Stimulated activated CD8-positive, alpha-beta memory T cell treated with anti-CD3 and anti-CD28 coated beads, Interleukin-15, amount 100 ng/mL, for 4 hours (primary cell): ENCODE measurements at places on chromosomes 1 and 21.

DNA sequence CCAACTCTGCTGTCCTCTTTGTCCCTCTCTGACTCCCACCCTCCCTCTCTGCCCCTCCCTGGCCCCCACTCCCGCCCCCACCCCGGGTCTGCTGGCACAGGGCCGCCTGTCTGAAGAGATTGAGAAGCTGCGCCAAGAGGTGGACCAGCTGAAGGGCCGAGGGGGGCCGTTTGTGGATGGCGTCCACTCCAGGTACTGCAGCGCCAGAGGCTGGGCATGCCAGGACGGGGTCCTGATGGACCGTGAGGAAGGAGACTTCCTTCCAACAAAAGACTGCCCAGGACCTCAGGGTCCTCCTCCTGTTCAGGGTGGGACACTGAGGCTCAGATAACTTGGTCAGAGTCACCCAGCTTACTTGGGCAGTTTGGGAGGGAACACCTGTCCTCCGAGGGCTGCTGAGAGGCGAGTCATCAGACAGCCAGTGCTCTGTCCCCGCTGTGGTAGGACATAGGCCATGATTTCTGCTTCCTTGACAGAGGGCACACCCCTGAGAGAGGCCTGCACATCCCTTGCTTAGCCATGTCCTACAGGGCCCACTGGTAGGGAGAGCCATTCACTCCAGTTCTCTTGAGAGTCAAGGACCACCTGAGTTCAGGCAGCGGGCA lies 23.4 kb downstream of the PPFIA4 start:
- no peak for DNase-seq

- no peak for DNase-seq
Measured at GRCh38 chr1:202711949-202712635, 1.8 kb upstream of the SYT2 start.

GRCh38 chr1:42774928-42775526 lies 8.0 kb downstream of the C1orf50 start:
- no peak for DNase-seq

GRCh38 chr21:32764186-32764585 lies 7.4 kb downstream of the PAXBP1 start:
- no peak for DNase-seq

- no peak for DNase-seq
Measured at GRCh38 chr1:39733161-39733560, 5.5 kb upstream of the PPIE start.

GRCh38 chr1:54805981-54806381 lies 4.9 kb upstream of the TTC22 start:
- no peak for DNase-seq

DNA sequence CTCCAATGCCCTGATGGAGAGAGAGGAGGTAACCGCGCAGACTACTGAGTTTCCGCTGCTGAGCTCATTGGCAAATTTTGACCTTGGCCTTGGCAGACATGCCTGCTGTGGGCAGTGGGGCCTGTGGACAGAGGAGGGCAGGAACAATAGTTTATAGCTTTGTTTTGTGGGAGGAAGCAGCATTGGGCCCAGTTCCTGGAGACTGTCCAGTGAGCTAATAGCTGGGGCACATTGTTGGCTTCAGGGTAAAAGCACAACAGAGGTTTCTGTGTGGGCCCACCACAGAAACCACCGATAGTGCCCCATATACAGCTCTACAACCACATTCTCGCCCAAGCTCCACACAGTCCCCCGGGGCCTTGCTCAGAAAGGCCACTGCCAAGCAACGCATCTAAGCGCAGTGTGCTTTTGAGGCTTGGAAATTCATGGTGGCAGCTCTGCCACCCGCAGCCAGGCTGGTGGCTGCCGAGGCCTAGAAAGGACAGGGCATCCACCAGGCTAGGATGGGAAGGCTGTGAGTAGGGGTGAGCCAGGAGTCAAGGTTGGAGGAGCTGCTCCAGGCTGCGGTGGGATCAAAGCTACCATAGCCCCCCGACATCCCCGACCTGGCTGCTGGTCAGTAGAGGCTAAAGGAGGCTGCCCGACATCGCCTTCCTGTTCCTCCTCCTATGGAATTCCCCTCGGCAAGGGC lies 43.2 kb downstream of the NEK2 start:
- DNase-seq, result no peak

- no peak for DNase-seq
Measured at GRCh38 chr1:57910782-57911181, 486.9 kb upstream of the DAB1 start.

- DNase-seq, result no peak
Measured at GRCh38 chr1:231069333-231069732, 29.3 kb upstream of the FAM89A start.

DNA sequence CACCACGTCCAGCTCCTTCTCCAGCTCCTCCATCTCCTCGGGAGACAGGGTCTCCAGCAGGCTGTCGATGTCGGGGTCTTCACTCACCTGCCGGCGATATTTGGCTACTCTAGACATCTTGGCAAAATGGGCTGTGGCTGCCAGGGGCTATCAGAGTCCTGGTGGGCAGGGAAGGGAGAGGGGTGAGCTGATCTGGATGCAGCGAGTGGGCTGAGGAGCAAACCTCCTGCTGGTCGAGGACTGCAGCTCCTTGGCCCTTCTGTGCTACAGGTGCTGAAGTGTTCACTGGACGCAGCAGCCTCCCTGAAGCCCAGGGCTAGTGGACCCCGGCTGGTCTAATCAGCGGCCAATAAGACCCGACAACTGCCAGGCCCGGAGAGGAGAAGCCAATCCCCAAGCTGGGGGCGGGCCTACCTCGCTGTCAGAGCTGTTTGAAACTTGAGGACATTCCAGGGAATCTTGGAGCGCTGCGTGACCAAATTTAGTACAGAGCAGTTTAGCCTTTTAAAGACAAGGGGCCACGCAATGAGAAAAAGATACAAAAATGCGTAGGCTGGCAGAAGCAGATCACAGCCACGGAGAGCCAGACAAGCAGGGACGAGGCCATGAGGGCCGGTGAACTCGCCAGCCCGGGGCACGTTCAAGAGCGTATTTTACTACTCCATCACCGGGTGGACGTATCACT lies at the start of gene LMOD1:
Gene LMOD1, minus strand, starts transcription at position 325 of the 685 bp plus-strand sequence. Its CDS starts 208 bp downstream, at position 117.
- no peak for DNase-seq

DNA sequence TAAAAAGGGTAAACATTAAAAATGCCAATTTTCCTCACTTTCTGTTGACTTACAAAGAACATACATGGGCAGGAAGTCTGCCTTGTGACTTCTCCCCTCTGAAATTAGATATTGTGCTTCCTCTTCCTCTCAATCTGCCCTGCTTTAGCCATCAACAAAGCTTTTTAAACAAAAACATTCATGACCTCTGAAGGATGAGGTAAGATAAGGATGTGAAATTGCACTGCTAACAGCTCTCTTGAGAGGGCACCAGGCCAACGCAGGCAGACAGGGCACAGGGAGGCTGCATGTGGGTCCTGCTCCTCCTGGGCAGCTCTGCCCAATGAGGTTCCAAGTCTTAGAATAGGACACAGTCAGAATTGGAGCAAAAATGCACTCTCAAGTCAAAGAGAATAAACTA lies 62.1 kb downstream of the DEGS1 start:
- no peak for DNase-seq

DNA sequence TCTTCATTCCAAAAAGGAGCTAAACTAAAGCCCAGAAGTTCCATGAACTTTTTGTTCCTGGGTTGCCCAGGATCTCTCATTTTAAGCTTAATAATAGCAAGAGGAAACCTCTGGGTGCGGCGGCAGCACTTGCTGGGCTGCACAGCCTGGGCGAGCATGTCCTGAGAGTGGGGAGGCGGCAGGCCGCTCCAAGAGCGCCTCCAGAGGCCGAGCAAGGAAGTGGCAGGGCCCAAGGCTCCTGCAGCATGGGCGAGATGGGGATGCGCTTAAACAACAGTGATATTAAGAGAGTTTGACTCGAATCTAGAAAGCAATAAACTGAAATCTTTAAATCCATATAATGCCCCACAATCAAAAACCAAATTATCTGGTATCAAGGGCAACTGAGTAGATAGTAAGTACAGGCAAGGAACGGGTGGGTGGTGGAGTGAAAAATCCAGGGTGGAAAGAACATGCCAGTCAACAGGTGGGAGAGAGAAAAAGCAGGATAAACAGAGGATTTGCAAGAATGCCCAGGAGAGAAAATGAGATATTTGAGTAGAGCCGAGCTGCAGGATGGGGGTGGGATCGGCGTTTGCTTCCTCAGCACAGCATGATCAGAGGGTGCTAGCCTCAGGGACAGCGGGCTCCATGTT lies 14.1 kb upstream of the TNR start:
- DNase-seq, result no peak

GRCh38 chr1:39268112-39268581 lies 63.7 kb downstream of the MACF1 start:
- no peak for DNase-seq

DNA sequence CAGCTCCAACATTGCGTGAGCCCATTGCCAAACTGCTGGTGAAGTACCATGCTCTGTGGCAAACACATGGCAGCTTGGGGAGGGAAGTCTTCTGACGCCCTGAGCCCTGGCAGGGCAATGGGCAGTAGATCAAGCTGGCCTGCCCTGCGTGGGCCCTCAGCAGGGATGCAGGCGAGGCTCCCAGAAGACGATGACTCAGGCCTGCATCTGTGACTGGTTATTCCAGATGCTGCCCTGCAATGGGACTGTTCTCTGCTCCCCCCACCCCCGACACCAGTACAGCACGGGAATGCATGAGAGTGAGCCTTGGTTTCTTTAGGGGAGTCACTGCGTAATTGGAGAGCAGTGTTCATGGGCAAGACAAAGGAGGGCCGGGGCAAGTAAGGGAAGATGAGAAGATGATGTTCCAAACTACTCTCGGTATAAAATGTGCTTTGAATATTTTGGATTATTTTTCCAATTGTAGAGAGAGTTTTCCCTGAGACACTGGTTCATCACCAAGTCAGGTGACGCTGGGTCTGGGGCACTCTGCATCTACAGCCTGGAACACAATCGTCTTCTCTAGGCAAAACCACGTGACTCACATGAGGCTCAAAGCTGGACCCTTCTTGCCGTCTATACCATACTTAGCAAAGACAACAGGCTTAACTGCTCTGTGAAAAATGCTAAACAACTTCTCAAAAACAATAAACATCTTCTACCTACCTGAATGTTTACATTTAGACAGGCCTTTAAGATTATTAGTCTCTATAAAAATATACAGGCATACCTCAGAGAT lies 9.0 kb upstream of the C1orf198 start:
- DNase-seq, result no peak

DNA sequence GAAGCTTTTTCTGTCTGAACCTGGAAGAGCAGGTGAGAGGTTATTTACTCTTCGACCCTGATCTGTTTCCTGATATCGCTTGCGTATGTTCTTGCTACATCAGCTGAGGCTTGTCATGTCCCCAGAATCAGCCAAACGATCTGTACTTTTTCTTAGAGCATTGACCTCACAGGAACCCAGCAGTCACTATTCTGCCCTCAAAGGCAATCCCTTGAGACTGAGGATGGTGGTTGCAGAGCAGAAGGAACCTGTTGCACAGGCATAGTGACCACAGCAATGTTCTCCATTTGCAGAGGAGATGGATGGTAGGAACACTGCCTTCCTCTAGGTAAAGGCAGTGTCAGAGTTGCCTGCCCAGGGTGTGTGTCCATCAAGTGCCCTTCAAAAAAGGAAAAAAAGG lies 11.3 kb upstream of the LACTBL1 start:
- no peak for DNase-seq

- DNase-seq, result no peak
Measured at GRCh38 chr1:29679828-29680558, 443.7 kb downstream of the PTPRU start.
